Spinal cord (tissue), 10 donors: ENCODE measurements at places on chromosomes 5 and 9. TPM values are rescaled to one million over a fixed set of nuclear protein-coding genes. Genes with fewer than 3 reads are reported as not detected.

DNA sequence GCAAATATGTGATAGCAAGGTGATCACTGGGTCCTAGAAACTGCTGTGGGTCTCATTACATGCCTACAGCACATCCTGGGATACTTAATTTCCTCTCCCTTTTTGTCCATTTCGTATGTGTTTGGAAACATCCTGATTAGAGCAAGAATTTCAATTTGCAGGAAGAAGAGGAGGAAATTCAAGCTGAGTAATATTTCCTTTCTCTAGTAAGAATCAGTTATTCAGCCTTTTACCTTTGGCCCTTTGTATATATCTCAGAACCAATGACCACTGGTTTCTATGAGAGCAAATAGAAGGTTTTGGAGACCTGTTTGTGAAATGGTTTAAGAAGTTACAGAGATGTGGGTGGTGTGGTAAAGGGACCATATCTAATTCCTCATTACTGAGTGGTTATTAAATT is 171.6 kb downstream of the RMI1 start:
- H3K36me3 ChIP-seq: no peaks in the 10 kb centered on the region
- H3K4me3 ChIP-seq: no peak overlapping the region
- no peaks in the 10 kb centered on the region for H3K4me1 ChIP-seq
- no peak for DNase-seq
- H3K27ac ChIP-seq: no peak overlapping the region
- no peaks in the 10 kb centered on the region for H3K27me3 ChIP-seq

DNA sequence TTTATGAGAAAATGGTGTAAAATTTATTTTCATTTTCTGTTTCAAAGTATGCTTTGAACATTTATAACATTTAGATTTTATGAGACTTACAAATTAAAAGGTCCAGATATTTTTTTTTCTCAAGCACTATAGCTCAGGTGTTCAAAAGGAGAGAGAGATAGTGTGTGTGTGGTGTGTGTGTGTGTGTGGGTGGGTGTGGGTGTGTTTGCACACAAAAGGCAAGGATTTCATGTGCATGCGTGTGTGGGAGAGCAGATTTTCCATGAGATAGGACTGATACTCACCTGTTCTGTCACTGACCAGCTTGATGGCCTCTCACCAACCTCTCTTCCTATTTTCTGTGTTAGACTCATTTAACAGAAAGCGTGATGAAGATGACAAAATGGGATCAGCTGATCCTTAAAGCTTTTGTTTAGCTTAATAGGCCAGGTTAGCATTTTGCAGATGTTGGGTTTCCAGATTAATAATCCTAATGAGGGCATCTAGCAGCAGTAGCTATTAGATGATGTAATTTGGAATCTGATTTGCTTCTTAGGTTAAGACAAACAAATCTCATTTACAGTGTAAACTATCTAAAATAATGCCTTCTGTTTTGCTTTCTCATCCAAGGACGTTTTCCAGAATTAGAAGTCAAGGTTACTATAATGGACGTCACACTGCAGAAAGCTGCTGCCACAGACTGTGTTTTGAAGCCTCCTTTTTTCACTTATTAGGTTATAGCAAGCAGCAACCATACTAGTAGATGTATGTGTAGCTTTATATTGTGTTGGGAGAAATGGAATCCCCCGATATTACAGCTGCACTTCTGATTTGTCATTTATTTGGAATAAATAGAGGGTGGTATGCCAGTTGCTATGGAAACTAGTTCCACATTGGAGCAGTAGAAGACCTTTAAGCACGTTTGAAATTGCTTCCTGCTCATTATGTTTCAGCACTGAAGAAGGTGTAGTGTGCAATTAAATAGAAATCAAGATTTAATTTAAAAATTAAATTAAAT is 355.6 kb downstream of the TAF11L14 start:
- no peak overlapping the region for H3K4me3 ChIP-seq
- no peaks in the 10 kb centered on the region for H3K27me3 ChIP-seq
- no peak overlapping the region for H3K27ac ChIP-seq
- H3K36me3 ChIP-seq: no peaks in the 10 kb centered on the region
- DNase-seq: peak; percentile 61

DNA sequence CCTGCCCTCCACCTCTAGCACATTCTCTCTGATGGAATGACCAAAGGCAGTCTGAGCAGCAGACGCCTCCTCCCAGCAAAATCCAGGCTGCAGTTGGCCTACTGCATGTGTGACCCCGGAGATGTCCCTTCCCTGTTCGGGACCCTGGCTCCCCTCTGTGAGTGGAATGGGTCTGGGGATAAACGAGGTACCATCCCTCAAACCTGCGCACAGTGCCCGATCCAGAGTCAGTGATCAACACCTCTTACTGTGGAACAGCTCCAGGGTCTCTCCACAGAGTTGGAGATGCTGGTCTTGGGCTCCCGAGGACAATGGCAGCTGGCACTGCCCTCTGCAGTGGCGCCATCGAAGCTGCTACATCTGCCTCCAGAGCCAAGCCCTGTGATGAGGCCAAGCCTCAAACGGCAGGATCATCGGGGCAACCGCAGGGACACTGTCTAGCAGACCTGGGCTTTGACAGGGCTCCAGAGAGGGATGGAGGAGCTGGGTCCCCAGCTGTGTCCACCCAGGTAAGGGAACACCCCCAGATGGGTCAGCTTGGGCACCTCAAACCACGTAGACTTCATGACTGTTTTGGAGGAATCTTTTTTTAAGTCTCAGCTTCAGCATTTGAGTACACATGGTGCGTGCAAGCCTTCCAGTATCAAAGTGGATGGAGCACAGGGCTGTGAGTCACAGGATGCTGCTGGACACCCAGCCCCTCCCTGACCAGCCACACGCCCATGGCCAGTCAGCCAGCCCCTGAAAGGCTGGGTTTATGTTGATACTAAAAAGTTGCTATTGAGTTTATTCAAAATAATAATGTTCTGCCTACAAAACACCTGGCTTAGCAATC is 13.0 kb downstream of the MED10 start:
- no peak overlapping the region for H3K4me3 ChIP-seq
- H3K27ac ChIP-seq: no peak overlapping the region
- peaks cover 33% of the 10 kb centered on the region for H3K36me3 ChIP-seq
- H3K4me1 ChIP-seq: no peaks in the 10 kb centered on the region
- no peaks in the 10 kb centered on the region for H3K27me3 ChIP-seq
- DNase-seq: no peak

- peaks cover 41% of the 10 kb centered on the region for H3K36me3 ChIP-seq
- no peak overlapping the region for H3K4me3 ChIP-seq
- H3K27ac ChIP-seq: no peak overlapping the region
- H3K27me3 ChIP-seq: no peaks in the 10 kb centered on the region
Observed at GRCh38 chr9:138043411-138044345, 166.1 kb downstream of the CACNA1B start.

DNA sequence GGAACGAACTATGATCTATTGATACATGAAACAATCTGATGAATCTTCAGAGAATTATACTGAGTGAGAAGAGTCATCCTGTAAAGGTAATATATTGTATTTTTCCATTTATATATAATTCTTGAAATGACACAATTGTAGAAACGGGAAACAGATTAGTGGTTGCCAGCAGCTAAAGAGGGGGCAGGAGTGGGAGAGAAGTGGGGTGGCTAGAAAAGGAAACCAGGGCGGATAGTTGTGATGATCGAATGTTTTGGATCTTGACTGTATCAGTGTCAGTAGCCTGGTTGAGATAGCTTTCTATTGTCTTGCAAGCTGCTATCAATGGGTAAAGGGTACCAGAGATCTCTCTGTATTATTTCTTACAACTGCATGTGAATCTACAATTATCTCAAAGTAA is 17.7 kb upstream of the RAPGEF1 start:
- H3K27me3 ChIP-seq: peaks cover 2% of the 10 kb centered on the region
- no peaks in the 10 kb centered on the region for H3K36me3 ChIP-seq
- H3K4me3 ChIP-seq: no peak overlapping the region
- no peak for DNase-seq
- peaks cover 10% of the 10 kb centered on the region for H3K4me1 ChIP-seq
- no peak overlapping the region for H3K27ac ChIP-seq

IFNA21 gene
- not detected for polyA plus RNA-seq

DNA sequence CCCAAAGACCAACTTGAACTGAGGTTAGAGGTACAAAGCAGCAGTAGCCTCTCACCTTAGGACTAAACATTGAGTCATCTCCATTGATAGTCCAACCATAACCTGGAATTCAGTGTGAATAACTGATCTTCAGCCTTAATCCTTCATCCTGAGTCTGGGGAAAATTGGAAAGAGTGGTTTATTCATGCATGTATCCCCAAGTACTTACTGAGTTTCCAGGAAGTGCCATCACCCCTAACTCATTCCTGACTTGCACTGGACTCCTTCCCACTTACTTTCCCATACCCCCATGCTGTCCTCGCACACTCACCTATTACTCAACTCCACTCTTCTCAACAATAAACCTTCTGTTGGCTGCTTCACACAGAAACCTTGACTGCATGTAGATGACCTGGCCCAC is 161.4 kb upstream of the ZNF462 start:
- H3K4me3 ChIP-seq: no peak overlapping the region
- H3K27ac ChIP-seq: no peak overlapping the region
- H3K4me1 ChIP-seq: peaks cover 12% of the 10 kb centered on the region
- no peaks in the 10 kb centered on the region for H3K36me3 ChIP-seq
- DNase-seq: no peak

NDFIP1 gene
- 247 TPM for polyA plus RNA-seq

GRCh38 chr9:114989600-114990410 is 59.4 kb upstream of the TNFSF8 start:
- no peaks in the 10 kb centered on the region for H3K27me3 ChIP-seq
- H3K4me1 ChIP-seq: no peaks in the 10 kb centered on the region
- no peak for DNase-seq

DNA sequence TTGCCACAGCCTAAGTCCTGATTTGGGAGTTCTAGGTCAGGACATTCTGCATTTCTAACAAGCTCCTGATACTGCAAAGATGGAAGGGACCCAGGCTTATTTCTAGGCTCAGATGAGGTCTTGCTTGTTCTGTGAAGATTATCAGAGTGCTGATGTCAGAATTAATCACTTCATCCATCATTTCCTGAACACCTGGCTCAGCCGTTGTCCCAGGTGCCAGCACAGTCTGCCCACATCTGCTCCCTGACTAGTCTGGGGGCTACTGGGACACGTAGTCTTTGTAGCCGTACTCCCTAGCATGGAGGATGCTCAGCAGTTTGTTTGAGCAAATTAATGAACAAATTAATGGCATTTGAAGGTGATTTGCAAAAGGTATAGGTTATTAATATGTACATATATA is 17.9 kb upstream of the SPINK4 start:
- H3K36me3 ChIP-seq: no peaks in the 10 kb centered on the region
- no peak for DNase-seq
- H3K4me3 ChIP-seq: no peak overlapping the region
- no peak overlapping the region for H3K27ac ChIP-seq

PCDHA10 gene
- polyA plus RNA-seq: 10.8 TPM

ADRA1B gene
- 10.8 TPM for polyA plus RNA-seq

DNA sequence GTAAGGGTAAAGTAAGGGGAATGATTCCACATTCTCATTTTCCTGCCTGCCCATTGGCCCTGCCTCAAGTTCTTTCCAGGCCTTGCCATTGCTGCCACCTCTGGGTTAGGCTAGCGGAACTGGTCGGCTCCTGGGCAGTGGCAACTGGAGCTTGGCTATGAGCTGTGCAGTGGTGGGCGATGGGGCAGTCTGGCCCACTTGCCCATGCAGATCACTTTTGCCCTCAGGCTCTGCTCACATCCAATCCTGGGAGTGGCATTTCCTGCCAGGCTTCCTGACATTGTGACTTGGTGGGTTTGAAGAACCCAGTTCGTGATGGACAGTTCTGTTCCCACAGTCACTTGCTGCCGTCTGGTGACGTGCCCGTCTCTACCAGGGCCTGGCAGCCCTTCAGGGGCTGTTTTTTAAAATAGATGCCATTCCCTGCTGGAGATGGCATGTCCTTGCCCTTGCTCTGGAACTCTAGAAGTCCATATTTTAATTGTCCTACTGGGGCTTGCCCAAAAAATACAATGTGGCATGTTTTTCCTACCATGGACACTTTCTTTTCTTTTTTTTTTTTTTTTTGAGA is 86.1 kb downstream of the FGF18 start:
- no peaks in the 10 kb centered on the region for H3K36me3 ChIP-seq
- no peak overlapping the region for H3K27ac ChIP-seq
- no peaks in the 10 kb centered on the region for H3K4me1 ChIP-seq
- no peaks in the 10 kb centered on the region for H3K27me3 ChIP-seq
